ENCODE measurements at places on chromosomes 12 and 14.

- DNase-seq: peak; percentile 51
These were observed 13.5 kb downstream of the DHRS7 start for GRCh38 chr14:60151715-60152114.

GRCh38 chr12:20000229-20000849 lies 368.0 kb upstream of the PDE3A start:
- no peak for DNase-seq

GRCh38 chr12:100266585-100266834 lies 369 bp downstream of the DEPDC4 start:
- peak; percentile 90 for DNase-seq

- no peak for DNase-seq
These were observed 167.0 kb downstream of the PPM1H start for GRCh38 chr12:62767946-62768345.

DNA sequence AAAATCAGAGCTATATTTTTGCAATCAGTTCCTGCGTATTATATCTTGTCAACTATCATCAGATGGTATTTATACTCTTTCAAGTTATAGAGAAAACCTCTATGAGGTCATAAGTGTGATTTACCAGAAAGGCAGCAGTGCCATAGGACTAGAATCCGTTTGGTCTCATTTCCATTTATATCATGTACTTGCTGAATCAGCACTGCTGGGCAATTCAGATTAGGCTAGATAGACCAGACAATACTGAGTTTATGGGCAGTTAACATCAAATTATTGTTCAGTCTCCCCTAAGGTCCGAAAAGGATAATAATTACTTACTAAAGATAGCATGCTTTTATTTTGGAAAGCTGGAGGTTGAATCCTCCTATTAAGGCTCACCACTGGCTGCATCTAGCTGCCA lies 6.8 kb upstream of the KERA start:
- no peak for DNase-seq

DNA sequence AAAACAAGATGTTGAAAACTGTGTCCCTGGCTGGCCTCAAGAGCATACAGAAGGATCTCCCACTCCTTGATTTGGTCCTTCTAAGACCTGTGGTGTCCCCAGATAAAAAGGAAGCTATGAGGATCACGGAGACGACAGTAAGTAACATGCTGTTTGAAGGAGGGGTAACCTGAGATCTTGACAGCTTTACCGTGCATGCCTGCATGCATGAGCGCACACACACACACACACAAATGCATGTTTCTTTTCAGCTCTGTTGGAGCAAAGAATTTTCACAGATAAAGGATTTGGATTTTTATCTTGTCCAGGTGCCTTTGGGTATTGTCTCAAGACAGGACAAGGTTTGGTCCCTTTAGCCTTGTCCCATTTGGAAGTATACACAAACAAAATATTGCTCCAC lies 411.6 kb upstream of the CCDC196 start:
- DNase-seq: no peak

- DNase-seq: peak; percentile 49
These were observed 482 bp downstream of the TMEM30B start for GRCh38 chr14:61280526-61281185.

DNA sequence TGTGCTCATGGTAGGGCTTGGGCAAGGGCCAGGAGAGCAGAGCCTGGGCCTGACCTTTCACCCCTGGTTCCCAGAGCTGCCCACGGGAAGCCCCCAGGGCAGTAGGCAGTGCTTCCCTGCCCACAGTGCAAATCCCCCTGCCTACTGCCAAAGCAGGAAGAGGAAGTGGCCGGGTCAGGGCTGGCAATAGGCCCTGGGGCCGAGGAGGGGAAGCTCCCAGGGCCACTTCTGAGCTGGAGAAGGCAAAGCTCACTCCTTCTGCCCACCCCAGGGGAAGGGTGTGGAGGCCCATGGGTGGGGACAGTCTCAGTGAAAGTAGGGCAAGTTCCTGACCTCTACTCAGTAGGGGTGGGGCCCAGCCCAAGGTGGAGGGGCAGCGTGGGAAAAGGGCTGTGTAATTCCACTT lies 5.4 kb upstream of the NR4A1 start:
- DNase-seq: no peak

- peak; percentile 61 for DNase-seq
These were observed at the start of gene TIMELESS for GRCh38 chr12:56448860-56449621. TSS of gene TIMELESS (minus strand) at chr12:56449426. CDS start at chr12:56434170, 15,256 bp downstream.

Data from stimulated activated CD8-positive, alpha-beta memory T cell treated with anti-CD3 and anti-CD28 coated beads, Interleukin-4, amount 100 ng/mL, for 4 hours (primary cell).